ENCODE measurements at places on chromosomes 6 and 20.
A peak's percentile ranks its signal among the peaks of the same experiment; 100 is the strongest.

- DNase-seq: no peak
Measured at GRCh38 chr6:116667623-116668022, 943 bp downstream of the ZUP1 start.

DNA sequence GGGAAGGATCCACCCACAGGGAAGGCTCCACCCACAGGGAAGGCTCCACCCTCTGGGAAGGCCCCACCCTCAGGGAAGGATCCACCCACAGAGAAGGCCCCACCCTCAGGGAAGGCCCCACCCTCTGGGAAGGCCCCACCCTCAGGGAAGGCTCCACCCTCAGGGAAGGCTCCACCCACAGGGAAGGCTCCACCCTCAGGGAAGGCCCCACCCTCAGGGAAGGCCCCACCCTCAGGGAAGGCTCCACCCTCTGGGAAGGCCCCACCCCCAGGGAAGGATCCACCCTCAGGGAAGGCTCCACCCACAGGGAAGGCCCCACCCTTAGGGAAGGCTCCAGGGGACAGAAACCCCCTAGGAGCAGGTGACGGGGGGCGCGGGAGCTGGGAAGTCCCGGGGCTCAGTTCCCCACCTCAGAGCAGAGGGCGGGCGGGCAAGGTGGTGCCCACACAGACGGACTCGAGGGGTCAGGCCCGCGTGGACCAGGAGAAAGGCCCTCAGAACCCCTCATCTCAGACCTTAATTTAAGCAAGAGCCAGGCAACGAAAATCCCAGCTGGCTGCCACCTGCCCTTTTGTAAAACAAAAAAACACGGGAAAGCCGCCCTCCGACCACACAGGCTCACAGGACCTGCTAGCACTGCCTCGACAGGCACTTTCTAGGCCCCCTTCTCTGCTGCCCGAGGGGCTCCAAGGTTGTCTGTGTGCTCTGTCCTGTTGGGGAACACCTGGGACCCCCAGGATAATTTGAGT, 39.7 kb downstream of the KCNQ2 start:
- DNase-seq: no peak

GRCh38 chr6:139355777-139356445, 18.5 kb downstream of the CITED2 start:
- DNase-seq: no peak

- peak; percentile 43 for DNase-seq
Measured at GRCh38 chr6:7201732-7202541, 94.2 kb downstream of the RREB1 start.

- no peak for DNase-seq
Measured at GRCh38 chr6:74654296-74654695, 551.6 kb downstream of the COL12A1 start.

- no peak for DNase-seq
Measured at GRCh38 chr6:132060591-132060990, 109.4 kb upstream of the CCN2 start.

- DNase-seq: no peak
Measured at GRCh38 chr6:6717953-6718352, 129.4 kb downstream of the LY86 start.

GRCh38 chr6:156028335-156029131, 572.9 kb upstream of the NOX3 start:
- DNase-seq: no peak

DNA sequence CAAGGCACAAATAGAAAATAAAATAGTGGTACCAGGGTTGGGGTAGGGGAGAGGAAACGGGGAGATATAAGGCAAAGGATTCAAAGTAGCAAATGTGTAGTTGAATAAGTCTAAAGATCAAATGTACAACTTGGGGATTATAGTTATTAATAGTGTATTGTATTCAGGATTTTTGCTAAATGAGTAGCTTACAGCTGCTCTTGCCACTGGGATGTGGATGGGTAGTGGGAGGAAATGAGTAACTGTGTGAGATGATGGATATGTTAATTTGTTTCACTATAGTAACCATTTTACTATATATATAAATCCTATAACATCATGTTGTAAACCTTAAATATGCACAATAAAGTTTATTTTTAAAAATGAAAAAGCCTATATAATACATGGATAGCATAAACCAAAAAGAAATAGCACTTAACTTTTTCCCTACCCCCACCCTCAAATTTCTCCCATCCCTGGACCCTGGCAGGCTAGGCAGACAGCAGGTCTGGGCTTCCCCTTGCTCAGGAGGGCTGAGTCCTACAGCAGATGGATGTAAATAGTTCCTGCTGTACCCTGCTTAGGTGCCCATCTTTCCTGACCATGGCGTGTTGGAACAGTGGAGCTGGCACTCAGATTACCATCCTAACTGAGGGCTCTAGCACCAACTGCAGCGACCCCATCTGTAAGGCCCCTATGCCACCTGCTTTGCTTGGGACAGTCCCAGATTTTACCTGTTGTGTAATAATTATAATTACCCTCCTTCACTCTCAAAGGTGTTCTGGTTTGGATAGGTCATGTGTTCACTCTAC, 28.6 kb upstream of the PBOV1 start:
- DNase-seq: no peak

DNA sequence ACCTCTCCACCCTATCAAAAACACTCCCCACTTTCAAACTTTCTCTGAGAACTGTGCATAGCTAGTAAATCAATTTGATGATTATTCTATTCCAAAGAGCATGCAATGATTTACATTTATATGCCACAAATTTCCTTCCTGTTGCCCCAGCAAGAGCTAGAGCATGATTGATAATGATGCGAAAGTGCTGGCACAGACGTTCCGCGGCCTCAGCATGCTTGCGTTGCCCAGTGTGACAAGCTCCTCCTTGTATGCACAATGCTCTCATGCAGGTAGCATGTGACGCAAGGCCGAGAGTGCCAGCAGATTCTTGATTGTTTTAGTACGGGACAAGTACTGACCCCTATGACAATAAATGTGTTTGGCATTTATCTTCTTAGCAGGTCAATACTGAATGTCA, 696.3 kb upstream of the SLC35B3 start:
- no peak for DNase-seq

DNA sequence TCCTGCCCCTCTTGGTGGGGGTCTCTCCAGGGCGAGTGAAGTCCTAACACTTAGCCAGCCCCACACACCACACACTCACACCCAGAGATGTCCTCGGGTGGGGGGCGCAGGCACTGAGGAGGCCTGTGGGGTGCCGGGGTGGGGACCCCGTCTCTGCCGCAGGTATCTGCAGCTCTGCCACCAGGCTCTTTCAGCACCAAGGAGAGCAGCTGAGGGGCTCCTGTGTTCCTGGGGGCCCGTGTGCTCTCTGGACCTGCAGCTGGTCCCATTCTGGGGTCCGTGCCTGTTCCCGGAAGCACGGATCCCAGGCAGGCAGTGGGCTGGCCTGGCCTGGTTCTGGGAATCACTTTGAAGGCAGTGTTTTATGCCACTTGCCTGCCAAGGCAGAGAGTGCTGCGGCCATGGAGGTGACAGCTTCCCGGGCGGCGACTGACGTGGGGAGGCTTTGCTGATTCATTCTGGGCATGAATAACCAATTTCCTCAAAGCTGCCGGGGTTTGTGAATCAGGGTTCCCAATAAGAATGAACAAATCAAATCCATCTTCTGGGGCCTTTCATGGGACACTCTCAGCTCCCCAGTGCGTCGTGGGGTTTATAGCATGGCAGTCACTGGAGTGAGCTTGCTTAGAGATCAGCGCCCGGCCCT, 54.4 kb upstream of the SLCO4A1 start:
- no peak for DNase-seq

DNA sequence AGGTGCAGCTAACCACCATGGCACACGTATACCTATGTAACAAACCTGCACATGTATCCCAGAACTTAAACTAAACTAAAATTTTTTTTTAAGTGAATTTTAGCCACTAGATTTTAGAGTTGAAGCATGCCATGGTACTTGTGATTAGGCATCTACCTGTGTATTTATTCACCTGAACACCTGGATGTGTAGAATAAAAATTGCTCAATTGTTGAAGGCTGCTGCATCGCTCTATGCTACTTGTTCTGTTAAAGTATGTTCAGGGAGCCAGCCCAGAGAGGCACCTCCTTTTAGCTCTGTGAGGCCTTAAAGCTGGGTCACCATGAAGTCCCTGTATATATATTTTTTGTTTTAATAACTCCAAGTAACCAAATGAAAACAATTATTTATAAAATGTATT, 28.3 kb downstream of the SLC22A3 start:
- DNase-seq: no peak

DNA sequence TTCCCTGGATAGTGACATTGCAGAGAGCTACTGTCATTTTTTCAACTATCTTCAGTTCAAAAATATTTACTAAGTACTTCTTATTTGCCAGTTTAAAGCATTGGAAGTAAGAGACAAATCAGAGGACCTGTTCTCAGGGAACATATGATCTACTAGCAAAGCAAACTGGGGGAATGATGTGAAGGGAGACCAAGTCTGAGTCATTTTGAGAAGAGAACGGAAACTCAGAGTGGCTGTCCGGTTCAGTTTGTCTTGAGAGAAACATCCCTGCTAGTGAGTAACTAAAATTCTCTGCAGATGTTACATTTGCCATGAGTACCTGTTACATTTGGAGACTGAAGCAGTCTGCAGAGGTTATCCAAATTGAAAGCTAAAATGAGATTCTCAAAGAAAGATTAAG, 118.3 kb downstream of the KCNQ5 start:
- no peak for DNase-seq

DNA sequence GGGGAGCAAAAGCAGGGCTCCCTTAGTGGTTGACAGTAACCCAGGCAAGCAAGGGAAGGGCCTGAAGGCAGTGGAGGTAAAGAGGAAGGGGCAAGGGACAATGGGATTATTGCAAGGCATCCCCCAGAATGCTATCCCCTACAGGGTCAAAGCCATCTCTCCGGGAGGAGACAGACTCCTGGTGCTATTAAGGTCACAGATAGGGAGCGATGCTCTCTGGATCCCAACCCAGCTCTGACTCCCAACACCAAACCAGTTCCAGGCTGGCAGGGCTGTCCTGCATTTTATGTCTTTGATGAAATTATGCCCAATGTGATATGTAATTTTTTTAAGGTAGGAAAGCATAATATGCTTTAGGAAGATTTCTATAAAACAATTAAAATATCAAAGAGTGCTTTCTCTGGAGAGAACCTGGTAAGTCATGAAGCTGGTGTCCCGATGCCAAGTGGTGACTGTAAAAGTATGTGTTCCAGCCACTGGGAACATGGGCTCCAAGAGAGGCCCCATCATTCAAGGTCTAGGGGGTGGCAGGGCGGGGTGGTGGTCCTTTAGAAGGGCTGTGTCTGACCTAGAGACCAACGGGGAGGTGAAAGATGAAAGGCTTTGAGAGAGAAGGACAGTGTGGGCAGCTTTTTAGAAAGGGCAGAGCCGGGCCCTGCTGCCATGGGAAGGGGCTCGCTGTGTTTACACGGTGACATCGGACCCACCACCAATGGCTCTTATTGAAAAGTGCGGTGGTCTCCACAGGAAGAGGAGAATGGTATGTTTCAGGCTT, 276.5 kb downstream of the CDC5L start:
- DNase-seq: no peak

GRCh38 chr6:73769976-73770375, 74.0 kb downstream of the CD109 start:
- no peak for DNase-seq

GRCh38 chr6:91299544-91300491, 712.9 kb upstream of the MAP3K7 start:
- no peak for DNase-seq

DNA sequence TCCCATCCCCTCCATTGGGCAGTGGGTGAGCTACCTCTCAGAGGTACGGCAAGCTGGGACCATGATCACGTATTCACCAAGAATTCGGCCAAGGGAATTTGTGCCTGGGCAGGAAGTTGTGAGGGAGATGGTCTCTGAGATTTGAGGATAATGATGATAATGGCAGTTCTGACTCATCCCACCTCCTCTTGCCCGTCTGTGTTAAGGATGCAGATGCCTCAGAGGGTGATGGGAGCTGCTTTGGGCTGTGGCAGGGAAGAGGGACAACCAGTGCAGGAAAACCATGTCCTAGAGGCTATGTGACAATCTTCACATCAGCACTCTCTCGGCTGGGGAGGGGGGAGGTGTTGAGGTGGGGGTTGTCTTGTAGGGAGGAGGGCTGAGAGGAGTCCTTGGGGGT, 4.3 kb downstream of the TGM6 start:
- DNase-seq: no peak

GRCh38 chr6:26268659-26269402, 96.2 kb upstream of the BTN3A2 start:
- DNase-seq: no peak

- no peak for DNase-seq
Measured at GRCh38 chr6:156434795-156435190, 342.4 kb upstream of the ARID1B start.

GRCh38 chr20:15759594-15759993, 813.7 kb downstream of the KIF16B start:
- no peak for DNase-seq

- no peak for DNase-seq
Measured at GRCh38 chr6:137033828-137034227, 10.9 kb downstream of the IL20RA start.

DNA sequence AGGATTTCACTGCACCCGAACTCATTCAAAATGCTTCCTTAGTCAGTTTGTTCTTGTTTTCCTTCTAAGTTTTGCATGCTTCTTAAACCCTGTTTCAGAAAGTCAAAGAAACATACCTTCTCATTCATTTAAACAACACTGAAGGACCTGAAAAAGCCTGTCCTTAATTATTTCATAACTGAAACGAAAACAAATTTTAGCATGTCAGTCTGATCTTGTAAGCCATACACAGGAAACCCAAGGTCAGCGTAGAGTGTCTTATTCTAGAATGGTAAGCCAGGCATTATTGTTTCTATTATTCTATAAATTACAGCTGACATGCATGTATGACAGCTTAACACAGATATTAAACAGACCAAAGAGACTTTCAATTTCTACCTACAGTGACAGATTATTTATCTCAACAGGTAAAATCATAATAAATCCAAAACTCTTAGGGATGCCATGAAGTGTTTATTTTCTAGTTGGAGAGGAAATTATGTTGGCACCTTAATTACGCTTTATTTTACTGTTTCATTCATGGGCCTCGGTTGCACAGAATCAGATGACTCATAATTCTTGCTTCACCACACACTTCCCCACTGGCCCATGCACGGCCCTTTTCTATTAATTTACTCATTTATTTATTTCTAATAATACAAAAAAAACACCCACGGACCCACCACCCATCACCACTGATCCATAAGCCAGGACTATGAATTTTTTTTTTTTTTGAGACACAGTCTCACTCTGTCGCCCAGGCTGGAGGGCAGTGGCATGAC, 39.3 kb upstream of the DUSP22 start:
- DNase-seq: no peak

- no peak for DNase-seq
Measured at GRCh38 chr6:85866370-85866730, 223.7 kb upstream of the SYNCRIP start.

GRCh38 chr20:38325905-38326304, 20.4 kb upstream of the LBP start:
- no peak for DNase-seq

DNA sequence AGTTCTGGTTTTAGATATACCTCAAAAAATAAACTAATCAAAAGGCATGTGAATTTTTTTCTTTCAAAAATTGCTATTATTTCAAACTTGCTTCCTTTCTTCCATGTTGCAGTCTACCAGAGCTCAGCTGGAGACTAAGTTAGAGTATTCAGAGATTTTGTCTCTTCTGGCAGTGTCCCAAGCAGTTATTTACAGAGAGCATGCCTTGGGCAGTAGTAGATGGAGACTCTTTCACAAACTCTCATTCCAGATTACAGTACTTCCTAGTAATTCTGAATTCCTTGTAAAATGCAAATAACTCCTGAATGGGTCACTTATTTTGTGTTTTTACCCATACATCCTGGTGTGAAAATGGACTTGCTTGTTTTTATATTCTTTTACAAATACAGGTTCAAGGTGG, 703.4 kb downstream of the EPHA7 start:
- no peak for DNase-seq
